A172 (cell line): ENCODE measurements at places on chromosomes 5 and 9.
A peak's percentile ranks its signal among the peaks of the same experiment; 100 is the strongest.

GRCh38 chr5:96928931-96929708, 6.8 kb upstream of the LNPEP start:
- DNase-seq: no peak

DNA sequence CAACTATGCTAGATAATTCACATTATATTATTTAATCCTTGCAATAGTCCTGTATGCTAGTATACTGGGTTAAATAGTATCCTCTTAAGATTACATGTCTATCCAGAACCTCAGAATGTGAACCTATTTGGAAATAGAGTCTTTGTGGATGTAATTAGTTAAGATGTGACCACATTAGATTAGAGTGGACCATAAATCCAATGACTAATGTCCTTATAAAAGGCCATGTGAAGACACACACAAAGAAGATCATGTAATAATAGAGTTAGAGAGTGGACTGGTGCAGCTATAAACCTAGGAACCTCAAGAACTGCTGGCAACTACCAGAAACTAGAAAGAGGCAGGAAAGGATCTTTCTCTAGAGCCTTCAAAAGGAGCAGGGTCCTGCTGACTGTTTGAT, 263.6 kb upstream of the PTGER4 start:
- DNase-seq: peak; percentile 27

DNA sequence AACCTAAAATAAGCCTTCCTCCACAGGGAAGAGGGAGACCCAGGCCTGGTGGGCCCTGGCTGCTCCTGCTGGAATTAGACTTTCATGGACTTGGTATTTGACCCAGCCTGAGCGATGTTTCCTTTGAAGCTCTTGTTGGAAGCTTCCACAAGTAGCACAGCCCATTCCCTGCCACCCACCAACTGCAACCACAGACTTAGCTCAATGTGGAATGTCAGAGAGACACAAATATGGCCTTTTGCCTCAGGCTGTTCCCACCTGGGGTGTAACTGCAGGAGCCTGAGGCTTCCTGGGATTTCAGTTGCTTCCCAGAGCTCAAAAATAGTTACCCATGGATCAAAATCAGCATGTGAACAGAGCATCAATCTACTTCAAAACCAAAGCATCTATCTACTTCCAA, 70.3 kb upstream of the LHFPL2 start:
- no peak for DNase-seq

DNA sequence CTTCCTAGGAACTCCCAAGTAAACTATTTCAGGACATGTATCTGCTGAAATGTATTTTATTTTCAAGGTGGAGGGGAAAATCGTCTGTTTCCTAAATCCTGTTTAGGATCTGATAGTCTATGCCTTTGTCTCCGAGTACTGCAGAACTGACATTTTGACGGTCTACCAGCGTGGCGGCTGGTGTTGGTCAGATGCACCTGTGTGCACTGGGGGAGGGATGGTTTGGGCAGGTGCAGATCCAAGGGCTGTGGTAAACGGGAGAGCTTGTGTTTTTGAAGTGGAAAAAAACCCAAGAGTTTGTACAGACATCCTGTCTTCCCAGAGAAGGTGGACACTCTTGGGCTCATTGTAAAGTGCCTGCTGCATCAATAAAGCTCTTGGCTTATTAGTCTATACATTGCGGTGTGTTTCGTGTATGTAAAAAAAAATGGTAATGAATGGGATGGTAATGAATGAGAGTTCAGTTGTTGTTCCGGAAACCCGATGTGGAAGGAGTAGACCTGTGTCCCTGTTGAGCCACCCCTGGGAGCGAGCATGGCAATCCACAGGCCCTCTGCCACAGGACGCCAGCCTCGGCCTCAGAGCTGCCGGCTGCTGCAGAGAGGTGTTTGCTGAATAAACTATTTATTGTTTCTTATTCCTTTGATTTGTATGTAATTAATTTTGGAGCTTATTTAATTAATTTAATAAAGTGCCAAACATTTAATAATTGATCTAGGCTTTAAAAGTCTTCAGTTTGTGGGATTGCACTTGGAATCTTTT, 15.3 kb downstream of the ARPC5L start:
- DNase-seq: no peak

- no peak for DNase-seq
Observed at GRCh38 chr9:38424918-38425317, 664 bp upstream of the IGFBPL1 start.

- DNase-seq: peak; percentile 83
Observed at GRCh38 chr9:87714819-87715218, 11.1 kb upstream of the CTSL start.

DNA sequence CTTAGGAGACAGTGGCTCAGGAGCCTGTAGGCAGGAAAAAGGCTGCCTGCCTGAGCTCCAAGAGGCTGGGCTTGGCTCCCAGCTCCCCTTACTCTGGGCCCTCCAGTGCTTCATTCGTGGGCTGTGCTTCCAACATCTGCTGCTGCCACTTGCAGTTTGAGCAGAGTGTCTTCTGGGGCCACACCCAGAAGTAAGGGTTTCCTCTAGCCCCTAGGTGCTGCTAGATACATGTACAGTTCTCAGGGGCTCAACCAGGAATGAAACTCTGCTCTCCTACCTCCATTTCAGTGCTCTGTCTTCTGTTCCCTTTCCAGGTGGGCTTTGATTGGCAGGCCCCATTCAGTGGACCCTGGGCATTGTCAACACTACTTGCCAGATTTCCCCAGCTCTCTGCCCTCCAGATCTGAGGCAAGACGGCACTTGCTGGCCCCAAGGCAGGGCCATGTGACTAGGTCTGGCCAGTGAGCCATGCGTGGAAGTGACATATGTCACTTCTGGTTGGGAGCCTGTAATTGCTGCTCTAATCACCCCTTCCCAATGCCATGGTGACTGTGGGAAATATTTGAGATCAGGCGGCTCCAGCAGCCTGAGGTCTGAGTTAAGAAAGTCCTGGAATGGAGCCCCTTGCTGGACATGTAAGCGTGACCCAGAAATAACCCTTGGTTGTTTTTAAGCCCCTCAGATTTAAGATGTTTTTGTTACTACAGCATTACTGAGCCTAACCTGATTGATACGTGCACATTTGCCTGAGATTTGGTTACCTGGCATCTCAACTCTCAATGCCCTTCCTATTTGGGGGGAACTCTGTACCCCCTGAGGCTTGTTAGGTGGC, 9.4 kb upstream of the BOD1 start:
- no peak for DNase-seq

DNA sequence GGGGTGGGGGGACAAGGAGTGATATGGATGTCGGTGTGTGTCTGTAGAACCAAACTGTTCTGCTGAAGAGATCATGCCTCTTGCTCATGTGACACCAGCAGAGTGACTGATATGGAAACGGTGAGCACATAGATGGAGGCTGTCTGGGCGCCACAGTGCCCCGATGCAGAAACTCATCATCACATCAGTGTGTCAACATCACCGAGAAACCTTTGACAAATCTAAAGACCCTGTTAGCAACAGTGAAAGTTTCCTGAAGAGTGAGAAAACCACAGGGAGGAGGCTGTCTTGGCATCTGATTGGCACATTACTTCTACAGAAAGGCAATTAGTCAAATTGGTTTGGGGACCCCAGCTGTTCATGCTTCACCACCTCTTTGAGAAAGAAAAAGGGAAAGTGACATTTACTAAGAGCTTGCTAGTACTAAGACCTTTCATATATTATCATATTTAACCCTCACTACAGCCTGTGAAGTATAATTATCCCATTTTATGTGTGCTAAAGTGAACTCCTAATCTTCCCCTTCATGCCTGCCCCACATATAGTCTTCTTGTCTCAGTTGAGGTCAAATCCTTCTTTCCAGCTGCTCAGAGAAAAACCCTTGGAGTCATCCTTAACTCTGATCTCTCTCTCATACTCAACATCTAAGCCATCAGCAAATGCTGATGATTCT, 25.6 kb downstream of the CSF2 start:
- no peak for DNase-seq

GRCh38 chr9:79073201-79073600, 498.6 kb upstream of the TLE4 start:
- no peak for DNase-seq

DNA sequence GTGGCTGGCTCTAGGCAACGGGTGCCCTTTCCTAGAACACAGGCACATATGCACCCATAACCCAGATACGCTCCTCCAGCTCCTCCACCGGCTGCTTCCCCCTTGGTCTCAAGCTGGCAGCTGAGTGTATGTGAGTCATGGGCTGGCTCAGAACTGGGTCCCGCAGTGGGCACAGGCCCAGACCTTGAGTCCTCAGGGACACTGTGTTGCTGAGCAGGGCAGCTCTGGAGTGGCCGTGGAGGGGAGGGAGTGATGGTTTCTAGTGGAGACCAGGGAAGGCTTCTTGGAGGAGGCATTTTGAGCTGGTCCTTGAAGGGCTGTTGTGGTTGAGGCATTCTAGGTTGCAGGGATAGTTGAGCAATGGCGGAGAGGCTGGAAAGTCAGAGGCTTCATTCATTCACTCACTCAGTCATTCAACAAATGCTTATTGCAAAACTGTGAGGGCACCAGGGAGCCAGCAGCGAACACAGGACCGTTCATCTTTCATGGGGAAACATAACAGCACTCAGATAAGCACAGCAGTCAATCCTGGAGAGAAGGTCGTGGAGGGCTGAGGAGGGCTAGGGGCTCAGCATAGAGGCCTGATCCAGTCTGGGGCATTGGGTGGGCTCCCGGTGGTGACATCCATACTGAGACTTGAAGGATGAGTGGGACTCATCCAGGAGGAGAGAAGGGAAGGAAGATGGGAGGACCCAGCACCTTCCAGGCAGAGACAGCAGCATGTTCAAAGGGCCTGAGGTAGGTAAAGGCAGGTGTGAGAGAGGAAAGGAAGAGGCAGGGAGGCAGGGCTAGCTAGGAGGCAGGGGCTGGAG, 2.4 kb downstream of the BBLN start:
- DNase-seq: peak; percentile 69

GRCh38 chr5:110439296-110439695, 287.2 kb downstream of the TMEM232 start:
- no peak for DNase-seq

DNA sequence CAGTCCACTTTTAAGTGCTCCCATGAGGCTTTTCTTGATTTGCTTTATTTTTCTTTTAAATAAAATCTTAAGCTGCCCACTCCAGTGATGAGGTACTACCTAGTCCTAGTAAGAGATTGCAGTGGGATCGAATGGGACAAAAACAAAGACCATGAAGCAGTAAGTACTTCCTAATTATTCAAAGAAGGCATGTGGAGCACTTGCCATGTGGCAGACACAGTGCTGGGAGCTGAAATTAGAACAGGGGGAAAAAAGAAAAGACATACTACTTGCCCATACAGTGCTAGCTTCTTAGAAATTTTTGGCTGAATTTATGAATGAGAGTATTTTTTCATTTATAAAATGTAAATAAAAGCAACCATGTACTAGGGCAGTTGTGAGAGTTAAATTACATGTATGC, 239.9 kb upstream of the TNC start:
- DNase-seq: no peak

- no peak for DNase-seq
Observed at GRCh38 chr9:132485393-132485792, 75.4 kb downstream of the CFAP77 start.

DNA sequence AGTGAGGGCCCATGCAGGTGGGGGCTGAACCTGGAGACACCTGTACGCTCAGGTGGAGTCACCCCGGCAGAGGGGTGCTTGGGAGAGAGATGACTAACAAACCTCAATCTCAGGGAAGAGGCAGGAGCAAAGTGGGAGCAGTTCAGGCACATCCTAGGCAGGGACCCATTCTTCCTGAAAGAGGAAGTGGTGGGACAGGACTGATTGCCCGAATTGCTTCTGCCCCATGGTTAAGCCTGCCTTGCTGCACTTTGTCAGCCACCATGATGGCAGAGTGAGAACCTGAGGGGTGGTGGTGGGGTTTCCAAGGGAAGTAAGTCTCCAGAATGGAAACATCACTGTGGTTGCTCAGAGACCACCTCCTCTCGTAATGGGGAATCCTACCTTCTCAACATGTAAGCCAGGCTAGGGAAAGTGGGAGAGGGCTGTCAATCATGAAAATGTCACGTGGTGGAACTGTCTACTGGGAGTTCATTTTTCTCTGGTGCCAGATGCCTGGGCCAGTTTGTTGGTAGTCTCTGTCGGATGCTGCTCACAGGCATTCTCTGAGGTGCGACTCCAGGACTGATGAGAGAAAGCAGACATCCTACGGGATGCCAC, 150.4 kb downstream of the HSPA4 start:
- no peak for DNase-seq

- no peak for DNase-seq
Observed at GRCh38 chr5:38426986-38427950, 129.2 kb downstream of the LIFR start.

DNA sequence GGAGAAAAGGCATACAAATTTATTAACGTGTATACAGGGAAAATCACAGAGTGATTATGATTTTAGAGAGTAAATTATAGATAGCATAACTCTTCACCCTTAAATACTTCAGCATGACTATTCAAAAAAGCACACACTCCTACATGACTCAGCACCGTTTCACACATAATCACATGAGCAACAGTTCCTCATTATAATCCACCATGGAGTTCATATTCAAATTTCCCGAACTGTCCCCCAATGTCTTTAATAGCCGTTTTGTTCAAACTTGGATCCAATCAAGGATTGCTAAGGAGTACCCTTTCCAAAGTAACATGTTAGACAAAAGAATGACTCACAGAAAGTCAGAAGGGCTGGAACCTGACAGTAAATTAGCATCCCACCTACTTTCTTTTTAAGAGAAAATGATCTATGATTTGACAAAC, 32.1 kb downstream of the RAPGEF1 start:
- peak; percentile 52 for DNase-seq

DNA sequence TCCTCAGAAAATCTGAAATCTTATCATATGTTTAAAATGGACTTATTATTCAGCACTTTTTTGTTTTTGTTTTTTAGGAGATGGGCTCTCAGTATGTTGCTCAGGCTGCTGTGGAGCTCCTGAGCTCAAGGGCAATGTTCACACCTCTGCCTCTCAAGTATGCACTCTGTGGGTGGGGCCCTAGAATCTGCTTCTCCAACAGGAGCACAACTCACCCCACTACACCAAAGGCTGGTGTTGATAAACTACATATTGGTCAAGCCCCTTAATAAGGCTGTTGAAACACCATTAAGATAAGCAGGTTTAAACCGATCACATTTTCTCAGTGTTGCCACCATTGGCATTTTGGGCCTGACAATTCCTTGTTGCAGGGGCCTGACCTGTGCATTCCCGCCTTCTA, 131.6 kb downstream of the FANCC start:
- no peak for DNase-seq

DNA sequence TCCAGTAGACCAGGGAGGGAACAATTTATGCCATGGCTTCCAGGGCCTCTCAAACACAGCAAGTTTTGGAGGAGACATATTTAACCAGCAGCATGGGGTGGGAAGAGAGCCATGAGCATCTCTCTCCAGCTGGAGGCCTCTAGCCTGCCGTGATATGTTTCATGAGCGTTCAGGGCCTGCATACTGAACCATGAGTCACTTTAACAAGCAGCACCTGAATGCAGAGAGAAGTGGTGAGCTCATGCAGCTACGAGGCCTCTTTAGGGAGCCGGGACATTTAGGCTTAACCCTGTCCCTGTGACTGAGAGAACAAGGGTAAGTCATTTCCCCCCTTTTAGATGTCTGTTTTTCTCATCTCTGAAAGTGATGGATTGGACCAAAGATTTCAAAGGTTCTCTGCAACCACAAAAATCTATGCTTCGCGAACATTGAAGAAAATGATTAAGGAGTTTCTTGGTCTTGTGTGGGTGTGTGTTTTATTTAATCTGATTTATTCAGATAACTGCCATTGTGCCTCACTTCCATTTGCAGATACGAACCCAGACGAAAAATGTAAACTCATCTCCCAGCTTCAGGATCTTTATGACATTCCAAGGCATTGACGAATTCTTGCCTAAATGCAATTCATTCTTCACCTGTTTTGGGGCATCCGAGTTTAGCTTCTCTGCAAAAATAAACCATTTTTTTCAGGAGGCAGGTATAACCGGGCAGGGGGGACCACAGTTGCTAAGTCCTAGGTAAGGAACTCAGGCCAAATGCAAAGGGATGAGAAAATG, 157.0 kb downstream of the GABBR2 start:
- DNase-seq: peak; percentile 88
